ENCODE measurements at places on chromosomes 5 and 9.
A peak's percentile ranks its signal among the peaks of the same experiment; 100 is the strongest.

GRCh38 chr5:145768863-145769262 lies 66.3 kb downstream of the PRELID2 start:
- no peak for DNase-seq

- no peak for DNase-seq
Measured at GRCh38 chr5:33010846-33011245, 299.7 kb downstream of the NPR3 start.

DNA sequence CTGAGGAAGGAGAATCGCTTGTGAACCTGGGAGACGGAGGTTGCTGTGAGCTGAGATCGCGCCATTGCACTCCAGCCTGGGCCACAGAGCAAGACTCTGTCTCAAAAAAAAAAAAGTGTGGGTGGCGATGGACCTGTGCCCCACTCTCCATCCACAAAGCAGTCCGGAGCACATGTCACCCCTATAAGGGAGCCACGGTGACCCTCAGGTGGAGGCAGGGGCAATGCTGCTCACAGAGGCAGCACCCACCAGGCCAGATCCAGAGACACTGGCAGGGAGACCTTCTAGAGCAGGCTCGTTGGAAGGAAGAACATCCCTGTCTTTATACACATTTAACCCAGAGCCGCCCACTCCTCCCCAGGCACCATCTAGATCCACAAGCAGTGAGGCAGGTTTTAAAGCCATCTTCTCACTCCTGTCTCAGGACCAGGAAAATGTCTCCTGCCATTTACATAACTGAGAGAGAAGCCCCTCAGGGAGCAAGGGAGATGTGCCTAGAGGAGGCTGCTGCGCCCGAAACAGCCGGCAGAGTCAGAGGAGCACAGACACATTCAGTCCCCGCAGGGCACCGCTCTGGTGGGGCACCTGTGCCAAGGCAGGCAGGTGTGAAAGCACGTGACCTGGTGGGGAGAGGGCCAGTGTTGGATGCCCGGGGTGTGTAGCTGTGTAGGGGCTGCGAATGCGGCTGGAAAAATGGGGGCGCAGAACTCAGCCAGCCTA lies 31.6 kb upstream of the ADAMTS2 start:
- DNase-seq: no peak

DNA sequence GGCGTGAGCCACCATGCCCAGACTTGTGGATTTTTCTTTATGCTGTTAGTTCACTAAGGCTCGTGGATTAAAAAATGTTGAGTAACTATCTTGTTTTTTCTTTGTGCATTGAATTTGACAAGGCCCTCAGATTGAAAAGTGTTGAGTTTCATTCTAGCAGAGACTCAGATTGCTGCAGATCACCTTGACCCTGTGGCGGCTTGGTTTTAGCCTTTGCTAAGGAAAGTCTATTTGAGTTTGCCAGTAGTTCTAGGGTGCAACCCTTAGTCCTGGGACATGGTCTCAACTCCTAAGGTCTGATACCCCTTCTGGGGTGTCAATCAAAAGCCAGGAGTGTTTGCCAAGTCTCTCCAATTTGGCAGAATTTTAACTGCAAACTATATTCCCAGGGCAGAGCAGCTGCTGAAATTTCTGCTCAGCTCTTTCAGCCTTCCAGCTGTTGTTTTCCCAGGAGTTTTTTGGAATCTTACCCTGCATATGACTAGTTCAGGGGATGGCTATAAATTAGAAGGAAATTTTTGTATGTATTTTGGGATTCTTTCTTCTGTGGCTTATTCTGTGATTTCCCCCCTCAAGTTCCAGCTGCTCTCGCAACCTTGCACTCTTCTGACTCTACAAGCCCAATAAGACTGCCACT lies 84.3 kb upstream of the HAND1 start:
- DNase-seq: no peak

GRCh38 chr5:107324071-107324470 lies 346.7 kb downstream of the EFNA5 start:
- no peak for DNase-seq

GRCh38 chr9:112548836-112549595 lies 62.4 kb downstream of the KIAA1958 start:
- DNase-seq: no peak

- DNase-seq: peak; percentile 54
Measured at GRCh38 chr5:40841068-40841805, at the start of gene CARD6. Gene CARD6 (plus strand): TSS chr5:40841367. CDS start chr5:40841383, 16 bp downstream.

GRCh38 chr9:83569326-83569725 lies 31.1 kb upstream of the FRMD3 start:
- DNase-seq: no peak

DNA sequence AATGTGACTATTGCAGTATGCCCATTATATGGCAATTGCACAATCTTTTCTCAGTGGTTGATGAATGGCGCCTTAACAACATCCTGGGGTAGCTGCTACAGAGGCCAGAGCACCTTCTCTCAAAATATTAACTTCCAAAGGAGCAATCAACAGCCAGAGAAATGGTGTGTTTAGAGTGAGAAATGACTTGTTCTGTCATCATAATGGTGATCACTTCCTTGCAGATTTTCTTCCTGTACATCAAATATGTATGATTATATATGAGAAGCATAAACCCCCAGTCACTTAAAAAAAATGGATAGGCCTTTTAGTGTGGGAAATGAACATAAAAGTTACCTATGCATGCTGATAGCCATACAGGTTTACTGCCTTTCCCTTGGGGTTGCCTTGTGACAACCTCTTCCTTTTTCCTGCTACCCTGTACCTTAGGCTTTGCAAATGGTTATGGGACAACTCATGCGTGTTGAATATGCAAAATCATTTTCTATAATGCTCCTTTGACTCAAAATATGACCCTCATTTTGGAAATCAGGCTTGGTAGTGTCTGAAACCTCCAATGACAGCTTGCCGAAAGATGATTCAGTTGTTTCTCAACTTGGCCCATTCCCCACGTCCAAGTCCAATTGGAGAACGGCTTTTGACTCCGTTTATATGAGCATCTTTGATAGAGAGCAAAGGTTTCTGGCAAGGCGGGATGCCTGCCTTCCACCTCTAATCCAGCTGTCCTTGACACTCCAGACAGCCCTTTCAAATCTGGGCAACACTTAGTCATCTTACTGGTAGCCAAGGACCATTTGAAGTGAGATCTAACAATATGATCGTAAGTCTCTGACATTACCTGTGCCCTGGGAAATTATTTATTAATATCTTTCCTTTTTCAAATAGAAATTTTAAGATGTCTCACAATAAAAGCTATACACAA lies 69.3 kb downstream of the SLC1A1 start:
- no peak for DNase-seq

- no peak for DNase-seq
Measured at GRCh38 chr5:179148703-179149170, 88.6 kb downstream of the ZNF354C start.

- DNase-seq: no peak
Measured at GRCh38 chr5:115816226-115817081, at the start of gene CDO1. Gene CDO1 (minus strand): TSS chr5:115816659. CDS start chr5:115816397, 262 bp downstream.

- DNase-seq: no peak
Measured at GRCh38 chr5:82754759-82755158, 322.4 kb downstream of the TMEM167A start.

DNA sequence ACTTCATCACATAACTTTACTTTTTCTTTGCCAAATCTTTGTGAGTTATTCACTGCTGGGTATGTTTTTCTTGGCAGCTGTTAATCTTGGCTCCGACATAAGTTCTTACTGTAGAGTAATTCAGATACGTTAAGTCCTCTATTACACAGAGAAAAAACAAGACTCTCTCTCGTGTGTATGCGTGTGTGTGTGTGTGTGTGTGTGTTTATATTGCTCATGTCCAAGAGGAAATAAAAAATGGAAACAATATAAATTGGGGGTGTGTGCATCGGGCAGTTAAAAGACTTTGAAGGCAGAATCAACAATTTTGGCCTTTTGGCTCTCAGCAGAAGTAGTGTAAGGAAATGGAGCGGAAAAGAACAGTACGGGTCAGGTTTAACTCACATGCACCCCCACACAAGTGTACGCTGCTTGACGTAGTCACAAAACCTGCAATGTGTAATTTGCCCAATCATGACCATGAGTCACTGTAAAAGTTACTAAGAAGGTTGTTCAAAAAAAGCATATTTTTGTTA lies 67.2 kb upstream of the IFNE start:
- no peak for DNase-seq

DNA sequence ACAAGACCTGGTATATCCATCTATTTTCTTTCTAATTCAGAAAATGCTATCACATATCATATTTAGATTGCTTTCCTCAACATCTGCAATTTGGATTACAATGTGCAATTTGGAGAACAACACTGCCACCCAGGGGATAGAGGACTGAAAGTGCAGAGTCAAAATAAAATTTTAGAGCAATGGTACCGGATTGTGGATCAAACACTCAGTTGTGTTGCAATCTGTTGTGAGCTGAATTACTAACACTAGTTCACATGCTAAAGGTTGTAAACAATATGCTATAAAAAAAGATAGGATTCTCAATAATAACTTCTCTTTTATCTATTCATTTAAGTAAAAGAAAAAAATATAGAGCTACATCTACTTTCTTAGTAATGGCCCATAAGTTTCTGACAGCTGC lies 11.9 kb upstream of the SRFBP1 start:
- peak; percentile 62 for DNase-seq

DNA sequence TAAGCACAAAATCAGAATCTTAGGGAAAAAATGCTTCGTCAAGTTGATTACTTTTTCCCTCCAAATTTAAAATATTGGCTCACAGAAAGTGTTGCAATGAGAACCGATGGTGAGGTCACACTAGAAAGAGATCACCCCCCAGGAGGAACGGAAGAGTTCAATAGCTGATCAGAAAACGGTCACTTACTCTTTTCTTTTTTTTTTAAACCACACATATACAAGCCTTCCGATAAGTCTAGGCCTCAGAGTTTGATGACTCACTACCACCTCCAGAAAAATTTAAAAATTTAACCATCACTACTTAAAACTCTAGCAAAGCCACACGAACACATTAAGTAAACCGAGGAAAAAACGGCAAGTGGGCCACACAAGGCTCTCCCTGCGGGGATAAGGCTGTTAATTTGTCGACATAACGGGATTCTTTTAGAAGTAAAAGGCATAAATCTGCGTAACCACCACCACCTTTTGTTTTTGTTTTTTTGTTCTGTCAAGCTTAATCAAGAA lies 1.2 kb downstream of the SURF4 start:
- DNase-seq: no peak

DNA sequence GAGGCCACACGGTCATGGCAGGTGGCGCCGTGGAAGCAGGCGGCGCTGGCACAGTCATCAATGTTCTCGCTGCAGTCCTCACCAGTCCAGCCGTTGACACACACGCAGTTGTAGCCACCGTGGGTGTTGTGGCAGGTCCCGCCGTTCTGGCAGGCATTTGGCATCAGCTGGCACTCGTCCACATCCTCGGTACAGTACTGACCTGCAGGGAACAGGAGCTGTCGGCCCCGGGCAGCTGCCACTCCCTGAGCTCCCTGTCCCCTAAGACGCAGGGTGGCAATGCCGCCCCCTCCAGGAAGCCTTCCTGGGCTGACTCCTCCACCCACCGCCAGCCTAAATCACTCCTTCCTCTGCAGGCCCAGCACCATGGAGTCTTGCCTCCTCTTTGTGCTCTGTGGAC lies 27.2 kb downstream of the NOTCH1 start:
- DNase-seq: no peak

GRCh38 chr9:130949188-130950038 lies 10.4 kb upstream of the FIBCD1 start:
- DNase-seq: no peak

Data from NCI-H774 (cell line).